ENCODE measurements at places on chromosomes 7 and 10.

- ATAC-seq: no peak
Observed at GRCh38 chr7:99260395-99260794, 12.2 kb upstream of the MYH16 start.

GRCh38 chr7:56105508-56105907, 768 bp downstream of the CHCHD2 start:
- peak; percentile 12 for ATAC-seq

DNA sequence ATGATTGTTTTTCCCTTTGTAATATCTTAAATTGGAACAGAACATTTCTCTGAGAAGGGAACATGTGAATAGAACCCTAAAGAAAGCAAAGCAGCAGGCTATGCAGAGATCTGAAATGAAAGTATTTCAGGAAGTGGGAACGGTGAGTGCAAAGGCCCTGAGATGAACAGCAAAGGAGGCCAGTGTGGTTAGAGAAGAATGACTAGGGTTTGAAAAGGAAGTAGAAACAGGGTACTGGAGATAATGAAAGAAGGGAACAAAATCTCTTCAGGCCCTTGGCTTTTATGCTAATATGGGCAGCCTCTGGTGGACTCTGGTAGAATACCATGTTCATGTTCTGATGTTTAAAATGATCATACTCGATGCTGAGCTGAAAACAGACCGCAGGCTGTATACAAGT, 22.2 kb downstream of the ARHGAP21 start:
- ATAC-seq: no peak

- ATAC-seq: peak; percentile 53
Observed at GRCh38 chr7:372932-373791, 83.2 kb downstream of the FOXL3 start.

GRCh38 chr10:124660404-124661125, 83.6 kb downstream of the FAM53B start:
- ATAC-seq: no peak

GRCh38 chr10:119595676-119596515, 868 bp downstream of the TIAL1 start:
- ATAC-seq: peak; percentile 8

GRCh38 chr10:114869520-114869892, 47.9 kb downstream of the FHIP2A start:
- no peak for ATAC-seq

DNA sequence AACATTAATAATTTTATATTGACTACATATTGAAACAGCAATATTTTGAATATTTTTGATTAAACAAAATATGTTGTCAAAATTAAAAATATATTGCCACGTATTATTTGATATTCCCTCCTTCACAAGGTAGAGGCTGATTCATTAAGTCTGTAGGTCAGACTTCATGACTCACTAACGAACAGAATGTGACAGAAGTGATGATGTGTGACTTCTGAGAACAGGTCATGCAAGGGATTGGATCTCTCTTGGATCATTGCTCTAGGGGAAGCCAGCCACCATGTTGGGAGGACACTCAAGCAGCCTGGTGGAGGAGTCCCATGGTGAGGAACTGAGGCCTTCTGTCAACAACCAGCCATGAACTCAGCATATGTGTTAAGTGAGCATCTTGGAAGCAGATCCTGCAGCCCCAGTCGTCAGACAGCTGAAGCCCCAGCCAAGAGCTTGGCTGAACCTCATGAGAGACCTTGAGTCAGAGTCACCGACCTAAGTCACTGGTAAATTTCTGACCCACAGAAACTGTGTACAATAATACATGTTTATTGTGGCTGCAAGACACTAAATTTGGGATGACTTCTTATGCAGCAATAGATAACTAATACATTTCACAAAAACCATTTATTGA, 66.6 kb downstream of the HTR5A start:
- no peak for ATAC-seq

DNA sequence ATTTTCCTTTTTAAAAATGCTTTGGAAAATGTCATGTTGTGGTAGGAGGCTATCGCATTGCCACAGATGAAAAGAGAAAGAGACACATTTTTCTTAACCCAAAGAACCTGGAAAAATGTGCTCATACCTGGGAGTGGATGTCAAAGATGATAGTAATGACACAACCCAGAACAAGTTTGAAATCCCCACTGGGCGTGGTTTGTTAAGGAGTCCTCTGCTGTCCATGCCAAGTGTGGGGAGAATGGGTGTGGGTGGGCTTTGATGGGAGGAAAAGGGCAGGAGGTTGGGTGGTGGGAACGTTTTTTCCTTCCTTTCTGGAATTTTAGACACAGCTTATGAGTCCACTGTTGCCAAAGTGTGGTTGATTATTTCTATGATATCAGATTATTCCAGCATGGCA, 10.9 kb downstream of the OPTN start:
- no peak for ATAC-seq

DNA sequence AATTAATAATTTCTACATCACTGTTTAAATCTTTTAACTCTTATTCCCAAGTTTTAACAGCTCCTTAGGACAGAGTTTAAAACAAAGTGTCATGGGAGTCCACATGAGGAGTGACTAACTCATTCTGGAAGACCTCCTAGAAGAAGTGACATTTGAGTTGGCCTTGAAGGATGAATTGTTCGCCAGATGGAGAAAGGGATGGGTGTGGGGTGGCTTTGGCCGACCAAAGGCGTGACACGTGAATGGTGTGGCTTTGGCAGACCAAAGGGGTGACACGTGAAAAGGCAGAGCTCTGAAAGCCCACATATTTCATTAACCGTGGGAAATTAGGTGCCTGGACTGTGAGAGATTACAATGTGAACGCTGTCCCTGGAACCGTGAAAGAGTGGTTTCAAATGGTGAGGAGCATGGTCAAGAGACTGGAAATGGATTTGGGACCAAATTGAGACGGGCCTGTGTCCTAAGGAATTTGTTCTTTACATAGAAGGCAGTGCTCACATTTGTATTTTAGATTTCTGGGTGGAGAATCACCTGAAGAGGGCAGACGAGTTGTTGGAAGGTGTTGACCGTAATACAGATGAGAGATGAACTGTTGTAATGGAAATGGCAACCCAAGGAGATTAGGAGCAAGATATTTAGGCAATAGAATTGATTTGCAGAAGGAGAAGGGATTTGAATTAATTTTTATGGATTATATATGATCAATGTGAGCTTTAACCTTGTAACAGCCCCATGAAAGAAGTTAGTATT, 228.1 kb downstream of the BICC1 start:
- ATAC-seq: no peak

GRCh38 chr7:96273716-96274115, 48.2 kb downstream of the SLC25A13 start:
- peak; percentile 47 for ATAC-seq

DNA sequence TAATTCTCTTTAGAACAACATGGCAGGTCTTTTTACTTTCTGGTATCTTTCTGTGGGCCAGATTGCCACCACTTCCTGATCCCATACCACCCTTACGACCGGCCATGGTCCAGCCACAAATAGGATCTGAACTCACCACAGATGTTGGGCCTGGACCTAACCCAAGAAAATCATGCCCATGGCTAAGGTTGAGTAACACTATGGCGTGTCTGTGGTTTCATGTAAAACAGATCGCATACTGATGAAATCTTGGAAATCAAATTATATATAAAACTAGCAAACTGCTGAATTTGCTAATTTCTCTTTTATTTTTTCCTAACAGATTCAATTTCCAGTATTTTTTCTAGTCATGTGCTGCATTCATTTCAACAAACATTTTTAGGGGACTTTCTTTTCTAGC, 77.2 kb downstream of the CH25H start:
- peak; percentile 100 for ATAC-seq

GRCh38 chr10:110610308-110610774, 33.8 kb upstream of the RBM20 start:
- ATAC-seq: peak; percentile 68

GRCh38 chr10:19499291-19499770, 316.9 kb upstream of the PLXDC2 start:
- no peak for ATAC-seq

DNA sequence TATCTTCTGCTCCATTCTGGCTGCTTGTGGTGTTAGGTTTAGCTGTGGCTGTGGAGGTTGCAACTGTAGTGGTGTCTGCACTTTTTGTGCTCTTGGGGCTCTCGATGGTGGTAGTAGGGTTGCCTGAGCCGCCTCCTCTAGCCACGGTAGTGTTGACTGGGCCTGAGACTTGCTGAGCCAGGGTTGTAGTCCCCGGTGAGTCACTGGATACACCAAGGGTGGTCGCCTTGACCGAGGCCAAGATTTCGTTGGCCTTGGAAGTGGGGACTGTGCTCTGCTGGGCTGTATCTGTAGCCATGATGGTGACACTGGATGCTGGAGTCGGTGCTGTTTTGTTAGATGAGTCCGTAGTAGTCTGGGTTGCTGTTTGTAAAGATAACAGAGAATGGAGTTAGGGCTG, 45.4 kb downstream of the PODXL start:
- ATAC-seq: no peak

DNA sequence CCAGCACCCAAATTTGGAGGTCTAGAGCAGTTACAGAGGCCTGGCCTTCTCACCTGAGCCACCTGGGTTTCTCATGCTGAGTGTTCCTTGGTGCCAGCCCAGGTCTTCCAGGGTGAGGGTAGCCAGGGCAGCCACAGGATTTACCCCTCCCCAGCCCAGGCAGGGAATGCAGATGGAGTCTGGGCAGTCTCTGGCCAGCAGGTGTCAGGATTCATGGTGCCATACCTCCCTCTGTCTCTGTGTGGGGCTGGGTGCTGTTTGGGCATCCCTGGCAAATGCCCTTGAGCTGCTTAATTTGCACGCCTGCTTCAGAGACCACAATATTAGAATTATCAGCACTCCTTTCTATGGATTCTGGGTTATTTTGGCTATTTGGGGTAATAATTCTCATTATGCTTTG, 246.7 kb downstream of the GFRA1 start:
- no peak for ATAC-seq

GRCh38 chr10:27893358-27893954, 105.4 kb downstream of the ODAD2 start:
- ATAC-seq: no peak

- no peak for ATAC-seq
Observed at GRCh38 chr7:179209-179681, 13.1 kb upstream of the FAM20C start.

DNA sequence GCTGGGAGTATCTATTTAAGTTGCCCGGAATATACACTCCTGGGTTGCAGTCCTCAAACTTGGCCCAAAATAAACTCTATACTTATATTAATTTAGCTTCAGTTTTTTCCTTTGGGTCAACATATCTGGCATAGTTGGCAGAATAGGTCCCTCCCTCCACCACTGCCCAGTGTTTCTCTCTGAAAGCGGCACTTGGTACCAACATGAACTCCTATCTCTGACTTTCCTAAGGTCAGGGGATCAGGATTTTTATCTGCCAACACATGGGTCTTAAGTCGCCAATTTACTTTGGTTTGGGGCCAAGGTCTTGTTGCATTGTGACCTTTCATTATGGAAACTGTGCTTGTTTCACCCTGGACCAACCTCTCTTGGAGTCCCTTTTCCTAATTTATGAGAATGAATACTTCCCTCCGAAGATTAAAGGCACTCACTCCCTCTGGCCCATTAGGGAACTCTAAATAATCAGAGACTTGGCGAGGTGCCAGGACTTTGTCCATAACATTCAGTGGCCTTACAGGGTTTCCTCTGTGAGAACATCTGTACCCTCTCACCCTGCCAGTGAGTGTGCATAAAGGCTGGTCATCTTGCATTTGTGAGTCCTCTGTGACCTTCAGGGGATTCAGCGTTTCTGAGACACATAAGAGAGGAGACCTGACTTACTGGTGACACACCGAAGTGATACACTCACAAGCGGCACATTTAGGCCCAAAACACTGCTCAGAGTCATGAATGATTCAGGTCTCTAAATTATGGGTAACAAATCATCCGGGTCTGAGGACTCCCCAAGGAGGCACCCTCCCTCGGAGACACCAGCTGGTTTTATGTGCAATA, 19.7 kb upstream of the FKBP9 start:
- peak; percentile 16 for ATAC-seq

DNA sequence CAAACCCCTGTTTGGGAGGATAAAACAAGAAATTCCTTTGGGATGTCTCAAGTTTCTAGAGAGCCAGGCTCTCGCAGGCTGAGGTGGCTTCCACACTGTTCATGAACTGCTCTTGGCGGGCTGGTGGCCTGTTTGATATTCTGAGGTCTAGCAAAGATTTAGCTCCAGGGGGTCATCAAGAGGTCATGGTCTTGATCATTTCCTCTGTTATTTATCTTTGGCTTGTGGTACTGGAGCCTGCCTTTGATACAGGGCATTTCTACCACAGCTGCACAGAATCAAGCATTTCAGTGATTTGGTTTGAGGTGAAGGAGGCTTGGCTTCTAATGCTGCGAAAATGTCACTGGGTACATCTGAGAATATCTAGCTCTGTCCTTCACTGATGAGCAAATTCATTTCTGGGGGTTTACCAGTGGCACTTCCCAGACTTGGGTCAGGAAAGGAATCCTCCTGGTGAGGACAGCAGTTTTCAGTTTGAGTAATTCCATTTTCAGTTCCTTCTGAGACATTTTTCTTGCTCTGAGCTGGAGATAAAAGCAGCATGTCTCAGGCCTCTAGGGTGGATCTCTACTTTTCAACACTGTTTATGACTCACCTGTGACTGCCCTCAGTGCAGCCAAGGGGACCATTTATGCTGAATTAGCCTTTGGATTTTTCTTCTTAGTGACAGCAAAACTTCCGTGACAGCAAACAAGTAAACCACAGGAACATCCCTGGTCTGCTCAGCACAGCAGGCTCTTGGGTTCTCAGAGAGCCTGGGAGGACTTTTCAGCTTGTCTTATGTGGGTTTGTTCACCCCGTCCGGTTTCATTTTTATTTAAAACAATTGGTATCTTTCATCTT, 312.0 kb downstream of the RNLS start:
- ATAC-seq: peak; percentile 46

DNA sequence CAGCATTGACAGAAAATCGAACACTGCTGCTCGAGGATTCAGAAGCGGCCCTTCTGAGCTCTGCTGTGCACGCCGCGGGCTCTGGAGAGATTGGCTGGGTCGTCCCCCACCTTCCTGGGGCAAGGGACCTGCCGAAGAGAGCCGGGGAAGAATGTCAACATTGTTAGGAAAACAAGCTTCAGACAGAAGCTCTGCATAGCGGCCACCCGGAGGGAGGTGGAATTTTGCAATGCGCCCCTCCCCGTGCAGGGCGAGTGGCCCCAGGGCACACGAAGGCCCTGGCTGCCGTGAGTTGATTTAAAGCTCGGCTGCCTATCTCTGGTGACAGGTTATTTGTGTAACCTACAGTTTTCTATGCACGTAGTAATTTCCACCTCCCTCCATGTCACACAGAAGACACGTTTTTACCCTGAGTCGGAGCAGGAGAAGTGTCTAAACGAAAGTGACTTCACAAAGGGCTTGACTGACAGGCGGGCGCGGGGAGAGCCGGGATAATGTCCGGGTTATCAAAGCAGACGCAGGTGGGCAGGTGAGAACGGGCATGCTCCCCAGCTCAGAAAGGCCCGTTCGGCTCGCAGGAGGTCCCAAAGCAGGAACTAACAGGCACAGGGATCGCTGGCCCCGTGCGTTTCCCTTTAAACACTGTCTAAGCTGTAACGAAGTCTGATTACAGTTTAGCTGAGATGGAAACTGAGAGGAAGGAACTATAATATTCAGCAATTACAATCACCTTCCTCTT, 84.6 kb downstream of the PDGFA start:
- no peak for ATAC-seq

All from motor neuron (in vitro differentiated cells).